ENCODE measurements at places on chromosomes 4 and X.

- H3K4me3 ChIP-seq: no peak overlapping the region
- H3K27ac ChIP-seq: no peak overlapping the region
- no peaks in the 10 kb centered on the region for H3K36me3 ChIP-seq
- H3K4me1 ChIP-seq: no peaks in the 10 kb centered on the region
These were observed 13.0 kb downstream of the SLC7A11 start for GRCh38 chr4:138229160-138229559.

- peaks cover 9% of the 10 kb centered on the region for H3K27me3 ChIP-seq
- H3K27ac ChIP-seq: no peak overlapping the region
- no peaks in the 10 kb centered on the region for H3K4me1 ChIP-seq
- H3K36me3 ChIP-seq: no peaks in the 10 kb centered on the region
- DNase-seq: no peak
These were observed 44.6 kb upstream of the FGFBP2 start for GRCh38 chr4:16007471-16008095.

- peaks cover 3% of the 10 kb centered on the region for H3K27me3 ChIP-seq
- DNase-seq: no peak
- H3K36me3 ChIP-seq: no peaks in the 10 kb centered on the region
- H3K27ac ChIP-seq: no peak overlapping the region
These were observed 109.5 kb upstream of the CENPE start for GRCh38 chr4:103307453-103308247.

- H3K27me3 ChIP-seq: peaks cover 15% of the 10 kb centered on the region
- no peak for DNase-seq
- no peak overlapping the region for H3K4me3 ChIP-seq
- peaks cover 13% of the 10 kb centered on the region for H3K4me1 ChIP-seq
These were observed 62.7 kb upstream of the CCDC160 start for GRCh38 chrX:134174273-134174660.

GRCh38 chrX:126820700-126821420, 1.3 kb downstream of the PRR32 start:
- H3K27me3 ChIP-seq: no peaks in the 10 kb centered on the region
- no peak for DNase-seq
- no peak overlapping the region for H3K27ac ChIP-seq
- H3K4me3 ChIP-seq: no peak overlapping the region
- no peaks in the 10 kb centered on the region for H3K36me3 ChIP-seq

DNA sequence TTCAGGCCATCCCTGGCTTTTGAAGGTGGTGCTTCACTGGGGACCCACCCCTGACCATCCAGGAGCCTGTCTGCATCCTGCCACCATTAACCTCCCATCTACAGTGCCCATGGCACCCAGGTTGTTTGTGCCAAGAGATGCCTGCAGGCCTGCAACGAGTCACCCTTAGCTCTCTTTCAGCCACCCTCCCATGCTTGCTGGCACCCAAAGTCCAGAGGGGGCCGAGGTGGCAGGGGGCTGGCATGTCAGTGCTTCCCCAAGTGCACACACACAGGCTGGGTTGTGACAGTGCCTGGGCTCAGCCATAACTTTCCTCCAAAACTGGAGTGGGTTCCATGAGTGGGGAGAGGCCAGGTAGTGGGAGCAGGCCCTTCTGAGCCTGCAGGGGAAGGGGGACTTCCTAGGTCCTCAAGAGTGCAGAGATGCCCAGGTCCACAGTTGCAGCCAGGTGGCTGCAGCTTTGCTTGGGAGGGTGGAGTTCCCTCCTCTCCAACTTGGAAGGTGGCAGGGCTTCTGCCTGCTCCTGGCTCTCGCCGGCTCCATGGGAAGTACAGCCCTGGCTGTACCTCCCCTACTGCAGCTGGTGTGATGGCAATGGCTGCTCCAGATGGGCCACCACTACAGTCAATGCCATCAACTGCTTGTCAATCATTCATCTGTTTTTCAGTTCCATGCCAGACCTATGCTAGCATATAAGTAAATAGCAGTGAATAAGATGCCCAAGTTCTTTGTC, 235.9 kb upstream of the GIMD1 start:
- DNase-seq: no peak
- no peaks in the 10 kb centered on the region for H3K4me1 ChIP-seq
- H3K36me3 ChIP-seq: no peaks in the 10 kb centered on the region

GRCh38 chrX:55623100-55623499, at the start of gene FOXR2:
FOXR2 (plus strand) TSS chrX:55623400; CDS start chrX:55623712, 312 bp downstream.
- no peak for DNase-seq
- no peak within 1 kb of the TSS for H3K4me3 ChIP-seq
- no peaks in the 10 kb centered on the region for H3K27me3 ChIP-seq
- H3K4me1 ChIP-seq: no peaks in the 10 kb centered on the region

DNA sequence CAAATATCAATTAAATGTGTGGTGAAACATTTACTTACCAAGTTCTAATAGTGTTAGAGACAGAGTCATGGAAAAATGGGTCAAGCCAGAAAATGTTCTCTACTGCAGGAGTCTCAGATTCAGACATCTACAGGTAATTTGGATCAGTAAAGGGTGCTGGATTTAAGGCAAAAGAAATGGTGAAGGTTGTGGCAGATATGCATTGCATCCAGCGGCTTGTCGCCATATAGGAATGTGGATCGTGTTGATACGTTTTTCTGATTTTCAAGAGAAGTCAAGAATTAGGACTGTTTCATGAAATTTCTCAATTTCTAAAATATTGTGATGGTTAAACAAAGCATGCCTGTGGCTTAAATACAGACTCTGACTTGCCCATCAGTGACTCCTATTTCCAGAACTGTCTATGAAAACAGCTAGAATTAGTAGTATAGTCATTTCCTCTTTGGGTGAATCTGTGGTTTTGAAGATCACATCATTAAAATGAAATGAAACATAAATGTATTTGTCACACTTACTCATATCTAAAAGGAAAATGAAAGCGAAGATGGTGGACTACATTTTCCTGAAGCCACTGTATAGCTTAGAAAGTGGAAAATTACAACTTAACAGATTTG, 110.1 kb upstream of the VEGFC start:
- no peaks in the 10 kb centered on the region for H3K27me3 ChIP-seq
- H3K4me1 ChIP-seq: no peaks in the 10 kb centered on the region
- no peak for DNase-seq
- H3K4me3 ChIP-seq: no peak overlapping the region
- H3K36me3 ChIP-seq: no peaks in the 10 kb centered on the region
- H3K27ac ChIP-seq: no peak overlapping the region

GRCh38 chrX:110153244-110153643, 150.3 kb downstream of the TMEM164 start:
- H3K27me3 ChIP-seq: no peaks in the 10 kb centered on the region
- no peak overlapping the region for H3K4me3 ChIP-seq
- H3K36me3 ChIP-seq: peaks cover 3% of the 10 kb centered on the region
- no peak for DNase-seq
- no peaks in the 10 kb centered on the region for H3K4me1 ChIP-seq
- H3K27ac ChIP-seq: no peak overlapping the region

- peak overlapping the region; percentile 34 for H3K27ac ChIP-seq
- no peaks in the 10 kb centered on the region for H3K36me3 ChIP-seq
- H3K4me1 ChIP-seq: peaks cover 22% of the 10 kb centered on the region
- no peaks in the 10 kb centered on the region for H3K27me3 ChIP-seq
- no peak overlapping the region for H3K4me3 ChIP-seq
These were observed 178.4 kb upstream of the RPS6KA3 start for GRCh38 chrX:20445109-20445508.

GRCh38 chr4:185317880-185318279, 77.8 kb downstream of the LRP2BP start:
- DNase-seq: no peak
- H3K36me3 ChIP-seq: peaks cover 4% of the 10 kb centered on the region
- H3K4me3 ChIP-seq: no peak overlapping the region
- H3K4me1 ChIP-seq: no peaks in the 10 kb centered on the region
- H3K27ac ChIP-seq: no peak overlapping the region

GRCh38 chr4:41537292-41537890, 566 bp upstream of the LIMCH1 start:
- no peaks in the 10 kb centered on the region for H3K36me3 ChIP-seq
- no peak for DNase-seq
- no peak overlapping the region for H3K27ac ChIP-seq

DNA sequence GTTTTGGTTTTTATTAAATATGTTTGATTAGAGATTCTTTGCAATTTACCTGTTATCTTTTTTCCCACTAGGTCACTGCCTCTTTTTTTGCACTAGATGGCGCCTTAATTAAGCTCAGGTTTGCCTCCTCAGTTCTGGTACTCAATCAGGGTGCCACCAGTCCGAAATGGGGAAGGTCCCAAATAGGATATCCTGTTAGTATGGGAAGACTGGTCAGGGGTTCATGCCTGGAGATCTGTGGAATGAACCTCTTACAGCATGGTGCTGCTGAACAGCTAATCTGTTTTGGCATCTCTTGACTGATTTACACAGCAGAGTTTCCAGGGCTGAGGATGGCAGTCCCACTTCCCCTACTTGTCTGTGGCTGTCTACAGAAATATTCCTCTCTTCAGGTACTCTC, 24.2 kb upstream of the VSIG1 start:
- no peaks in the 10 kb centered on the region for H3K27me3 ChIP-seq
- H3K4me3 ChIP-seq: peak overlapping the region; percentile 62
- peaks cover 34% of the 10 kb centered on the region for H3K4me1 ChIP-seq
- peak overlapping the region; percentile 77 for H3K27ac ChIP-seq

GRCh38 chr4:146154057-146154456, 21.5 kb upstream of the LSM6 start:
- no peaks in the 10 kb centered on the region for H3K27me3 ChIP-seq
- no peaks in the 10 kb centered on the region for H3K36me3 ChIP-seq
- no peak for DNase-seq
- no peaks in the 10 kb centered on the region for H3K4me1 ChIP-seq
- no peak overlapping the region for H3K4me3 ChIP-seq

DNA sequence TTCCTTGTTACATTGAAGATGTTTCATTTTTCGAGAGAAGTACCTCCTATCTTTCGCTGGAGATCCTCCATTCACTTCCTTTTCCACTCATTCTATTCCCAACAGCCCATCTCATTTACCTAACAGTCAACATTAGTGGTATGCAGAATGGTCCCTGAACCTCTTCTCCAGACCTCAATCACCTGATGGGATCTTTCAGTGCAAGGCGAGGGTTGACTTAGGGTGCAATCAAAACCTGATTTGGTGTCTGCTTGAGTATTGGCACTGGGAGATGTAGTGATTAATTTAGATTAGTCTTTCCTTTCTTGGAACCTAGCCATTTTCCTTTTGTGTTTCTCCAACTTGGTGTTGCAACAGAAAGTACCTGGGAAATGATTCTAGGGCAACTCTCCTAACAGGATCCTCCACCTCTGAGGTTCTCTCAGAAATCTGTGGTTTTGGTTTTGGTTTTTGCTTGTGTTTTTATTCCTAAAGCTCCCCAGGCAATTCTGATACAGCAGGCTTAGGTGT, 18.4 kb downstream of the DDX3X start:
- H3K27ac ChIP-seq: no peak overlapping the region
- DNase-seq: no peak
- peaks cover 10% of the 10 kb centered on the region for H3K4me1 ChIP-seq
- no peaks in the 10 kb centered on the region for H3K27me3 ChIP-seq
- peaks cover 13% of the 10 kb centered on the region for H3K36me3 ChIP-seq
- no peak overlapping the region for H3K4me3 ChIP-seq

DNA sequence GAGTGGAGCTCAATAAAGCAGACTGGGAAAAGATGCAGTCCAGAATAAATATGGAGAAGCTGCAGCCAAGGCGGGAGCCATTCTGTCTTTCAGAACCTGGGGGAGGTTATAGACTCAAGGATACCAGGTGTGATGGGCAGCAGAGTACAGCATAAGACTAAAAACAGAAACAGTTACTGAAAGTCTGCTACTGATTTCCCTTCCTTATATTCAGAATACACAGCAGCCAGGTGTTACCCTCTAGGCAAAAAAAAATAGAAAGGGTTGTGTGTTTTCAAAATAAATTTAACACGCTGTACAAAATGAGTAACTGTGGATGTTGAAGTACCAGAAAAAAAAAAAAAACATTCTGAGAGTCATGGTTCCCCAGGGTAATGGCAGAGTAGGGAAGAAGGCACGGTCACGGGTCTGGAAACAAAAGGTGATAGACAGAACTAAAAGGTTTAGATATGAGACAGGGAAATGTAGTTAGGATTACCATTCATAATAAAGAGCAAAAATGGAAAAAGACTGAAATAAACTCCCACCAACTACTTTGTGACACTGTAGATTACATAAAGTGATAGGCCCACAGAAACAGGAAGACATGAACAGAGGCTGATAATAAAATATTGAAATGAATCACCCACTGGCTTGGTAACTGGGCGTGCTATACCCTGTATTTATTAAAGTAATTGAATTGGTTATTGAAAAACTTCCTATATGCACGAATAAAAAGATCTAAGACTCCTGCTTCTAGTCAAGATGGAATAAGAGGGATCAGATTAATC, 10.8 kb upstream of the HHIP start:
- H3K4me1 ChIP-seq: no peaks in the 10 kb centered on the region
- H3K36me3 ChIP-seq: no peaks in the 10 kb centered on the region
- no peak for DNase-seq
- no peak overlapping the region for H3K27ac ChIP-seq
- H3K27me3 ChIP-seq: no peaks in the 10 kb centered on the region

DNA sequence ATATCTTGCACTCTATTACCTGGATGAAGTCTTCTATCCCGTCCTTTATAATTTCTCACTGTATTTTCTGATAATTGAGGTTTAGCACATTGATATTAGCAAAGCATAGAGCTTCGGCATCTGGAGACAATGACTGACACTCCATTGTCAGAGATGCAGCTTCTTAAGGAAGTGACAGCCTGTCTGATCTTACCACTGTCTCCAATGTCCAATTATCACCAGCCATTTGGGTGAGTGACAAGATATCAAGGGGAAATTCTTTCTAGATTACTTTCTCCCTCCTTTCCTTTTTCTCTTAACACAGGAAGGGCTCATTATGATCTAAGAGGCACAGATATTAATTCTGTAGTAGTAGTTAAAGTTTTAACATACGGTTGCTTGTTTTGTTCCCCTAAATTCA, 86.4 kb downstream of the LDB2 start:
- no peaks in the 10 kb centered on the region for H3K27me3 ChIP-seq
- H3K36me3 ChIP-seq: no peaks in the 10 kb centered on the region
- H3K4me3 ChIP-seq: no peak overlapping the region
- no peak for DNase-seq
- no peaks in the 10 kb centered on the region for H3K4me1 ChIP-seq

DNA sequence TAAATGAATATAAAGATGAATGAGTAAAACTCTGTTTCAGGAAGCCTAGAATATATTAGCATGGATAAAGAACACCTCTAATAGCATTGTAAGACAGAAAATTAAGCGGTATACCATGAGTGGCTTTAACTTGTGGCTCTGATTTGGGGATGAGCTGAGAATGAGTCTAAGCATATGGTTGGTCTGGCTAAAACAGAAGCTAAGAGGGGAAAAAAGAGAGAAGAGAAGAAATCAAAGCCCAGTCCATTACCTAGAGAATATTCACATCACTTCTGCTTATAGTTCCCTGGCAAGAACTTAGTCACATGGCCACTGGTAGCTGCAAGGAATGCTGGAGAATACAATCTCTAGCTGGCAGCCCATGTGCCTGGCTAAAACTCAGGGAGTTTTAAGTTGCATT, 414.5 kb downstream of the PRDM5 start:
- no peak overlapping the region for H3K4me3 ChIP-seq
- no peaks in the 10 kb centered on the region for H3K4me1 ChIP-seq
- H3K27ac ChIP-seq: no peak overlapping the region
- H3K36me3 ChIP-seq: no peaks in the 10 kb centered on the region

GRCh38 chr4:80495865-80496264, 160.3 kb downstream of the CFAP299 start:
- H3K27ac ChIP-seq: no peak overlapping the region
- H3K4me3 ChIP-seq: no peak overlapping the region
- no peaks in the 10 kb centered on the region for H3K36me3 ChIP-seq
- H3K27me3 ChIP-seq: no peaks in the 10 kb centered on the region
- peaks cover 35% of the 10 kb centered on the region for H3K4me1 ChIP-seq

Measured in CD4-positive, alpha-beta T cell (primary cell).